Tongue (tissue), 3 donors: ENCODE measurements at places on chromosomes 16 and 17. TPM values are rescaled to one million over a fixed set of nuclear protein-coding genes. Genes with fewer than 3 reads are reported as not detected.
A peak's percentile ranks its signal among the peaks of the same experiment; 100 is the strongest.

RFNG gene
- total RNA-seq, result 35.7 TPM

DNA sequence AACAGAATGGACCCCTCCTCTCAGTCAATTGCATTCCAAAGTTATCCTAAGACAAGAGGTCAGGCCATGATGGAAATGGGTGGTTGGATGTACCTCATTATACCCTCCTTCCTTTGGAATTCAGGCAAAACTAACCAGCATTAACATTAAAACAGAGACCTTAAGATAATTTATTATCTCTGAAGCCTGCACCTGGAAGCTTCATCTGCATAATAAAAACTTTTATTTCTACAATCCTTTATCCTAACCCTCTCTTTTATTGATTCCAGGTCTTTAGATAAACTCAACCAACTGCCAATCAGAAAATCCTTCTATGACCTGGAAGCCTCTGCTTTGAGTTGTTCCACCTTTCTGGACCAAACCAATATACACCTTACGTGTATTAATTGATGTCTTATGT lies 49.0 kb downstream of the ACSM1 start:
- DNase-seq, result no peak

DNA sequence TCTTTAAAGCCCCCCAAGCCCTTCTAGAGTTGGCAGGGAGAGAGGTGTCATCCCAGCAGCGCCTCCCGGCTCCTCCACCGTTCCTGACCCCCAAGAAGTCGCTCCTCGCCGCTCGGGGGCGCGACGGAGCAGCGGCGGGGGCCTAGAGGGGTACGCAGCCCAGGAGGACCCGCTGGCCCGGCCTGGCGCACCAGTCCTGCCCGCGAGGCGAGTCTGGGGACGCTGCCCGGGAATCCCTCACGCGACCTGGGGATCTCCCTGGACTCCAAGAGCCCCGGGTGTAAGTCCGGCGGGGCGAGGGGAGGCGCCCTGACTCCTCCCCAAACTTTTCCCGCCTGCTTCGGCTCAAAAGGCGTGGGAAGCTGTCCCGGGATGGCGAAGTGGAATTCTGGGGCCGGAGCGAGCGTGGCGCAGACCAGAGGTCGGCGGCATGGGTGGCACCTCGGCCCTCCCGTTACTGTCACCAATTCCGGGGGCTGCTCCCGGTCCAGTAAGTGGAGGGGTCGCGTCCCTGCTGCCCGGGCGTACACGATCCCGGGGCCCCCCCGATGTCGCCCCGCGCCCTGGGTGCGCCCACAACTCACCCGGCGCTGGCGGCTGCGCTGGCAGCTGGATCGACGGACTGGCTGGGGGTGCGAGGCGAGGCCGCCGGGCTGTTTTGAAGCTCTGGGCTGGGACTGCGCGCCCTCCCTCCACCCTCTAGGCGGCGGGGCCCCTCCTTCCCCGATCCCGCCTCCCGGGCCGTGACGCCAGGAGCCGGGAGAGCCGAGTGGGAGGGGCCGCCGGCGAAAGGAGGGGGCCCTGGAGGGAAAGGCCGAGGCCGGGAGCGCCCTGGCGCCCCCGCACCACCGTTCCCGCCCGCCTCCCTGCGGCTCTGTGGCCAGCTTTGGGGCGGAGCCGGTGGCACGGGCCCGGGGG lies at the start of gene EMP2:
EMP2 (minus strand) TSS at position 634 of the 918 bp plus-strand sequence. CDS start 32,981 bp downstream, outside the sequence.
- DNase-seq, result peak; percentile 94

SUPT4H1 gene
- 37.0 TPM for total RNA-seq

CLEC19A gene
- total RNA-seq, result not detected

DNA sequence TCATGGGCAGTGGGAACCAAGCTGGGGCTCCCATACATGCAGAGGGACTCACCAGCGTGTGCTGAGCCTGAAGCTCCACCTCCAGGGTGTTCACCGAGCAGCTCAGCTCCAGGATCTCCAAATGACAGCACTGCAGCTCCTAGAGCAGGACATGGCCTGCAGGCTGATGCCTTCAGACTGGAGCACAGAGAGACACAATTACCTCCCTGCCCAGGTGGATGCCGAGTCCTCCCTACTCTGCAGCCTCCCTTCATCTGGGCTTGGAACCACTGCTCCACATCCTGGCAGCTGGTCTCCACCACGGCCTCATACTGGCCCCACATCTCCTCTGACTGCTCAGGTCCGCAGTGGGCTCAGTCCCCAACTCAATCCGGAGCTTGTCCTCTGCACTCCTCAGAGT lies 8.2 kb upstream of the KRT38 start:
- no peak for DNase-seq

DNA sequence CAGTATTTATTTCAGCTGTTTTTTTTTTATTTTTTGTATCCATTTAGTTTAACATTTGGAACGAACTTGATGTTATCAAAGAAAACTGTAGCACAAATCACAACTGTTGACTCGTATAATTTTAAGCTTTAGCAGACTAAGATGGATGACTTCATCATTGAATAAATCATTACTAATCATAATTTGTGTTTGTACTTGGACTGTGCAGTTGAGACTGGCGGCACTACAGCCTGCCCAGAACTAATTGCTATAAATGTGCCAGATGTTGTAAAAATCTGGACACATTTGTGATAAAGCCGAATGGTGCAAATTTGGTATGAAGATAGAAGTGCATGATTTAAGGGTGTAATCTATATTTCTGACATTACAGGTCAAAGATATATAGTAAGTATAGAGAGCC lies 897.7 kb upstream of the CDH8 start:
- peak; percentile 50 for DNase-seq

NXPH3 gene
- total RNA-seq, result 1.8 TPM

DNA sequence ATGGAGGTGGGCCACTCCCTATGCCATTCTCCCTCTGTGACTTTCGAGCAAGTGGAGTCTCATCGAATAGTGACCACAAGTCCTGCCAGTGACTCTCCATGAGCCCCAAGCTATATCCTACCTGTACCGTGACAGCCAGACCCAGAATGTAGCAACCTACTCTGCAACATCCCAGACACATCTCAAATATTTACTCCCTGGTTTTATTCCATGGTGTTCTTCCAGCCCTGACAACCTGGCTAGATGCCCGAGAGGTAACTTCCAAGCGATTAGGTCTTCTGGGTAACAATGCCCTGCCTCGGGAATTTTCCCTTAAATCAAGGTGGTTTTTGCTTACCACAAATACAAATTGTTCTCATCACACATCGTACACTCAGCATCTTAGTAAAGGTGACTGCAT lies 211.7 kb downstream of the ZFHX3 start:
- no peak for DNase-seq

DDX52 gene
- 23.8 TPM for total RNA-seq

SECTM1 gene
- 12.6 TPM for total RNA-seq

- no peak for DNase-seq
Measured at GRCh38 chr16:81318711-81319110, 3.9 kb downstream of the GAN start.

DNA sequence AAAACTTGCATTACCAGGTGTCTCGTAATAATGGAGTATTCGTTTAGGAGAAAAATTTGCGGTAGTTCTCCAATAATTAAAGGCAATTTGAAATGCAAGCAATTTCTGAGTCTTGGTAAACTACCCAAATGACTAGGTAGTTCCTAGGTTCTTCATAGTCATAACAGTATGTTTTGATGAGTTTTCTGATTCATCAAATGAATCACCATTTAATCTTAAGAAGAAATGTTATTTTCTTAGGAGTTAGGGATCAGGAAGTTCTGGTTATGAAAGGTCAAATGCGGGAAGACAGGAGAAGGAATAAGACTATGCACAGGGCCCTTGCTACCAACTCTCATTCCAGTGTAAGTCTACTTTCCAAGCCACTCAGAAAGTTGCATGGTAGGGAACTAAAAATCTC lies 221.5 kb upstream of the SOX9 start:
- DNase-seq, result no peak

GRCh38 chr17:60525328-60525684 lies 736 bp downstream of the APPBP2 start:
- DNase-seq, result no peak

SULT1A2 gene
- not detected for total RNA-seq

DNA sequence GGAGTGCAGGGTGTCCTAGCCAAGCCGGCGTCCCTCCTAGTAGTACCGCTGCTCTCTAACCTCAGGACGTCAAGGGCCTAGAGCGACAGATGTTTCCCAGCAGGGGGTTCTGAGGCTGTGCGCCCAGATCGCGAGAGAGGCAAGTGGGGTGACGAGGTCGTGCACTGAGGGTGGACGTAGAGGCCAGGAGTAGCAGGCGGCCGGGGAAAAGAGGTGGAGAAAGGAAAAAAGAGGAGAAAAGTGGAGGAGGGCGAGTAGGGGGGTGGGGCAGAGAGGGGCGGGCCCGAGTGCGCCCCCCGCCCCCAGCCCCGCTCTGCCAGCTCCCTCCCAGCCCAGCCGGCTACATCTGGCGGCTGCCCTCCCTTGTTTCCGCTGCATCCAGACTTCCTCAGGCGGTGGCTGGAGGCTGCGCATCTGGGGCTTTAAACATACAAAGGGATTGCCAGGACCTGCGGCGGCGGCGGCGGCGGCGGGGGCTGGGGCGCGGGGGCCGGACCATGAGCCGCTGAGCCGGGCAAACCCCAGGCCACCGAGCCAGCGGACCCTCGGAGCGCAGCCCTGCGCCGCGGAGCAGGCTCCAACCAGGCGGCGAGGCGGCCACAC lies at the start of gene MMP2:
MMP2 (plus strand) TSS at position 372 of the 603 bp plus-strand sequence. CDS start 282 bp downstream, outside the sequence.
- DNase-seq, result peak; percentile 94

RPH3AL gene
- 16.9 TPM for total RNA-seq

DNA sequence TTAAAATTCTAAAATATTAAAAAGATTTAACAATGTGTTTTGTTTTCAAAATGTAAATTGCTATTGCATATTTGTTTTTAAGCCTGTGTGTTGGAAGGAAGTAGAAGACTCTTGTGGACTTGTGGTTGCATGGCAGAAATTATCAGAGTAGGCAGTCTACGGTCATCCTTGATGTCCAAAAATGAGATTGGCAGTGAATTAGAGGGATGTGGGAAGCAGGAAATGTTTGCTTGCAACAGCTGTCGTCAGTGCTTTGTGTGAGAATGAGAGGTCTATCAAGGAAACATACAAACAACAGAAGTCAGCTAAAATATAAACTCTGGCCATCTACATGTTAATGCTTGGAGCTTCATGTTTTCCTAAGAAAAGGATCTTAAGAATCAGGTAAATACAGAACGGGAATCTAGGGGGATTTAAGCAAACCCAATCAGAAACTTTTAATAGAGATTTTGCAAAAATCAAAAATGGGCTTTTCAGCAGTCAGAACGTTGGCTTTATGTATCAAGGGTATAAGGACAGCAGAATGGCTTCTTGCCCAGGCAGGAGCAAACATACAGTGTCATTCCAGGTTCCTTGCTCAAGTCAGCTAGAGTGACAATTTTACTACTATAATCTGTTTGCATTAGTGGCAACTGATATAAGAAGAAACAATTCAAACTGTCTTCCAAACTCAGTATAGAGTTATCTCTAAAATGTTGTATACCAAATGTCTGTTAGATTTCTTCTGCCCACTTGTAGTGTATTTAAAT lies 196.7 kb downstream of the CYB561 start:
- peak; percentile 22 for DNase-seq

KRTAP16-1 gene
- total RNA-seq, result not detected

- DNase-seq, result no peak
Measured at GRCh38 chr17:68569346-68569745, 31.8 kb downstream of the FAM20A start.

GRCh38 chr17:5043524-5043923 lies 8.3 kb upstream of the SLC52A1 start:
- no peak for DNase-seq

- no peak for DNase-seq
Measured at GRCh38 chr17:29577001-29577370, 8.5 kb downstream of the TP53I13 start.

DNA sequence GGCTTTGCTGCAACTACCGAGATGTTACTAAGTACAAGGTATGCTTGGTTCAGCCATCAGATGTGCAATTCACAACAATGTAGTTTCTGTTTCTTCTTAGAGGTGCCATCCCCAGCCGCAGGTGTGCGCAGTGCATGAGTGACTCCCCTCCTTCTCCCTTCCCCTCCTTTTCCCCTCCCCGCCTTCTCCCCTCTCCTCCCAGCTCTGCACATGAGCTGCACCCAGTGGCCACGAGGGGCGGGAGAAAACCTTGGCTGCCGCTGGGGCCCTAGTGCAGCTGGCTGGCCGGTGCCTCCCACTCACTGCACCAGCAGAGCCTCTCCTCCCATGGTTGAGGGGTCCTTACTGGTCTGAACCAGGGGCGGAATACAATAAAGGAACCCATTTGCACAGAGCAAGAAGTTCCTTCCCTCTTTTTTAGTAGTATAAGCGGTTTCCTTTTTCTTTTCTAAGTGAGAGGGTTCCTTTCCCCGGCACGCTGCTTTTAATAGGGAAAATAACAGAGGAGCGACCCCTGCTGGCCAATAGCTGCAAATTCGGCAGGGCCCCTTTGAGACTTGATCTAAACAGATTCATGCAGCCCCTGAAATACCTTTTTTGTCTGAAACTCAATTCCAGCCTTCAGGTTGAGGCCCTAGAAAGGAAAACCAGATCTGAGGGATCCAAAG lies 7.8 kb upstream of the CCL15 start:
- no peak for DNase-seq

DNA sequence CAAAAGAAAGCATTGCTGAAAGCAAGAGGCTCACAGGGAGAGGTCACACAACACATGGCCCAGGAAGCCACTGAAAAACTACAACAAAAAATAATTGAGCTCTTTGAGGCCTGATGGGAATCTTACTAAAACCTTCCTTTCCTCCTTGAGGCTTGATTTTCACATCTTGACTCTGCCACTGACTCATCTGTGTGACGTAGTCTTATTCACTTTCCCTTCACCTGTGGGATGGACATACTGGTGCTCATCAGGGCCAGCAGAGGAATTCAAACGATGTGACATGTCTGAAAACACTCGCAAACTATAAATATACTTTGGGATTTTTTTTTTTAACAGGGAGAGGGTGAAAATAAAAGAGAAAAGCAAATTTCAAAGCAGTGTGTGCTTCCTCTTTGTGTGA lies 78.3 kb upstream of the ASIC2 start:
- no peak for DNase-seq

CSH1 gene
- not detected for total RNA-seq

DNA sequence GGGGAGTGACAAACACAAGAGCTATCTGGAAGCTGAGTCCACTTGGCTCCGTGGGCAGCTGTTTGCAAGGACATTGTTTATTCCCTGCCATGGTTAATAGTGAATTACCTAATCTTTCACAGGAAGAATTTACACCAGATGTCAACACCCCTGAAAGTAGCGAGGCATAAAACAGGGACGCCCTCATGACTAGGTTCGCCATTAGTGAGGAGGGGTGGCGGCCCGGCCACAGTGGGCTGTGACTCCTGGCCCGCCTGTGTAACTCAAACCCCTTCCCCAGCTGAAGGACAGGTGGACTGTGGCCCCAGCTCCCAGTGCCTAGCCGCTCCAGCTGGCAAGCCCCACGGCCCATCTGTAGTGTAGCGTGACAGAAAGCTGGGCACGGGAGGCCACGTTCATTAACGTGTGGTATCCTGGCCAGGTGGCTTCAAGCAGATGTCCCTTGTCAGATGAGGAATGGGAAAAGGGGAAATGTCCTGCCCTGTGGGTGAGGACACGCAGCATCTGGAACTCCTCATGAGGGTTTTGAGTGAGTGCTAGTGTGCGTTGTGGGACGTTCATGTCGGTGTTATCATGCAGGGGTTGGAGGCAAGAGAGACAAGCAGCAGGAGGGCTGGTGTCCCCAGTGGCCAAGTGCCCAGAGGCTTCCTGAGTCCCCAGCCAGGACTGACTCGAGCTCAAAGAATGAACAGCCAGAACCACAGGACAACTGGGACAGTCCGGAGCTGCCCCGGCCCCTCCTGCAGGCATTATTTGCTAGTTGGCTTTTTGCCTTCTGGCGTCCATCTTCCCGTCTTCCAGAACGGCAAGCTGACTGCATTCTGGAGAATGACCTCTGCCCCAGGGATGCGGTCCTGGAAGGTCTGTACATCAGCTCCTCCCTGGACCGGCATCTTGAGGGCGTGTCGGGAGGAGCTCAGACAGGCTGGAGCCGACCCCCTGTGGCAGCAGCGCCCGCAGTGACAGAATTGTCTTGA lies 19.2 kb downstream of the KDM8 start:
- peak; percentile 93 for DNase-seq
